Osteocyte (in vitro differentiated cells): ENCODE measurements at places on chromosomes 12 and 14.

- DNase-seq: no peak
These were observed 246.2 kb upstream of the LRIG3 start for GRCh38 chr12:59166457-59166856.

- DNase-seq: no peak
These were observed 48.9 kb upstream of the FOS start for GRCh38 chr14:75229661-75230139.

DNA sequence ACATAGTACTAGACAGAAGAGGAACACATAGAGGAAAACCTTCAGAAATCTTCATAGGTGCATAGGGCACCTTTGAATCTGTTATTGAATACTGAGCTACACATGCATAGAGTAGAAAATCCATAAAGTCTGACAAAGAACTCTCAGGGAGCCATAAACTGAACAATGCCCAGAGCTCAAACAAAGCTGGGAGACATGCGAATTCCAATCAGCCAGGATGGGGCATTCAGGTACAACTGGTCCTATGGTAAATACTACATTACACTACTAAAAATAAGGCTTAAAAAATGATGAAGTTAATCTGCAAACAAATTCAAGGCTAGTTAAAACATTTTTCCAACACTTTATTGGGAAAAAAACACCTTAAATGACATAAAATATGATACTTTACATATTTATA lies 259.7 kb downstream of the DIO2 start:
- no peak for DNase-seq

DNA sequence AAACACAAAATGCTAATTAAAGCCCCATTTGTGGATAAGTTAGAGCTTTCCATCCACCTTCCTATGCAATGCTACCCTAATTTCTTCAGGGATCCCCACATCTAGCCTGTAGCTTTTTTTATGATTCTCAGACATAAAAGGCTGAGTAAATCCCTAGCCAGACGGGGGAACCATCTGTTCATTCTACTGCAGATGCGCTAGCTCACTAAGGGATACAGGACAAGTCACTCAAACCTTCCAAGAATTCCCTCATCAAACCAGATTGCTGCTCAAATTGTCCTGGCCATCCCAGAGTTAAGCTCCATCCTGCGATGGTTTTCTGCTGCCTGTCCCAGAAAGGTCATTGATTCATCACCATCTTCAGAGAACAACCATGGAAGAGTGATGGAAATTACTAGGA lies 56.7 kb downstream of the MYRFL start:
- DNase-seq: no peak

- no peak for DNase-seq
These were observed 1330.4 kb downstream of the SLC16A7 start for GRCh38 chr12:60926256-60926655.

DNA sequence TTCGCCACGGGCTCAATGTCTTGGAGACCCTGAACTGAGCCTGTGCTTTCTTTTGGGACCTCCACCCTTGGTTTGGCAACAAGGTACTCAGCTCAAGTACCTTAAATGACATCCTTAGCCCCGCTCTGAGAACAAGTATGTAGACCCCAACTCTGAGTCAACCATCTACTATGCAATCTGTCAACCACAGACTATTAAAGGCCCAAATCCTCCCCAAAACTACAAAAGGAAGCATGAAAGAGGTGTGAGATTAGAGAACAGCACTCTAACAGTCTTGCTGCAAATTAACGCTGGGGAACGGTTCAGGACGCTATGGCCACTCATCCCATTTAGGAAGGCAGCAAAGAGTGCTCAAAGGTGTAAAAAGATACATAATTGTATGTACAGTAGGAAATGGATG lies 52.1 kb downstream of the CCDC88C start:
- no peak for DNase-seq

DNA sequence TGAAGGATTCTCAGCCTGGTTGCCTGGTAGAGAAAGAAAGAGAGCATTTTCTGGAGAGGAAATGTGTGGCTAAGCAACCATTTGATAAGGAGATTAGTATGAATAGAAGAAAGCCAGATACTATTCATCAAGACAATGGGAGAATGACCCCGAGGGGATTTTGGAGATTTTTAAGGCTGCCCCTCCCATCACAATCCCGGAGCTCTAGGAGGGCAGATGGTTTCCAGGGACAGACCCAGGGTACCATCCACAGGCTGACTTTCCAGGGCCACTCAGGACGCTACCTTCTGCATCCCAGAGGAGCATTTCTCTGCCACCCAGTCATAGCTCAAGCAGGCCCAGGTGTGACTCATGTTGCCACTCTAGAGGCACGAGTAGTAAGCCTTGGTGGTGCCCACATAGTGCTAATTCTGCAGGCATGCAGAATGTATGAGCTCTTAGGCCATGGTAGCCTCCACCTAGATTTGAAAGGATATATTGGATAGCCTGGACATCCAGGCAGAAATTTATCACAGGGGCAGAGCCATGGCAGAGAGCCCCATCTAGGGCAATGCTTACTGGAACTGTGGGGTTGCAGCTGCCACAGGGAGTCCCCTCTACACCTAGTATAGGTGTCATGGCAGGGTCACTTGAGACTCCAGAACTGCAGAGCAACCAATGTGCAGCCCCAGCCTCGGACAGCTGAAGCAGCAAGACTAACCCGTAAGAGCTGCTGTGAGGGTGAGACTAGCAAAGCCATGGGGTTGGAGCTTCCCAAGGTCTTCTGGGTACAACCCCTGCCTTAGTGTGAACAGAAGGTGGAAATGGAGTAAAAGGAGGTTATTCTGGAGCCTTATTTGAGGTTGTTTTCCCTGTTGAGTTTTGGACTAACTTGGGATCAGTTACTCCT lies 366.0 kb downstream of the ZFP36L1 start:
- no peak for DNase-seq

- no peak for DNase-seq
These were observed 42.4 kb downstream of the CACNA2D4 start for GRCh38 chr12:1876086-1876485.

DNA sequence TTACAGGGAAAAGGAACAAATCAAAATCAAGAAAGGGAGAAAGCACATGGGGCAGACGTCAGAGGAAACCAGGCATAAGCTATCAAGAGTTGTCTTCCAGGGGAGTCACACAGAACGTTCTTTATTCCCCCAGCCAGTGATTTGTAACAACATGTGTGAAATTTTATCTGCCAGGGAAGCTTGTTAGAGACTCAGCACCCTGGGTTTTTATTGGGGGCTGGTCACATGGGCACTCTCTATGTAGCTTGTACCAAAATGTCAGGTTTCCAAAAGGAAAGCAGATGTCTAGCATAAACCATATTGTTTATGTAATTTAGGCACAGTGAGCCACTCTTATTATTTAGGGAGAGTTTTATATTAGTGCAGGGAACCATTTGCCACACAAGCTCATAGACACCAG lies 440.4 kb upstream of the DCN start:
- no peak for DNase-seq

- no peak for DNase-seq
These were observed 255.1 kb upstream of the TMPO start for GRCh38 chr12:98260276-98260675.

- no peak for DNase-seq
These were observed 340.2 kb downstream of the DPF3 start for GRCh38 chr14:72553656-72554055.

- no peak for DNase-seq
These were observed 338.0 kb upstream of the FKBP4 start for GRCh38 chr12:2456813-2457186.

DNA sequence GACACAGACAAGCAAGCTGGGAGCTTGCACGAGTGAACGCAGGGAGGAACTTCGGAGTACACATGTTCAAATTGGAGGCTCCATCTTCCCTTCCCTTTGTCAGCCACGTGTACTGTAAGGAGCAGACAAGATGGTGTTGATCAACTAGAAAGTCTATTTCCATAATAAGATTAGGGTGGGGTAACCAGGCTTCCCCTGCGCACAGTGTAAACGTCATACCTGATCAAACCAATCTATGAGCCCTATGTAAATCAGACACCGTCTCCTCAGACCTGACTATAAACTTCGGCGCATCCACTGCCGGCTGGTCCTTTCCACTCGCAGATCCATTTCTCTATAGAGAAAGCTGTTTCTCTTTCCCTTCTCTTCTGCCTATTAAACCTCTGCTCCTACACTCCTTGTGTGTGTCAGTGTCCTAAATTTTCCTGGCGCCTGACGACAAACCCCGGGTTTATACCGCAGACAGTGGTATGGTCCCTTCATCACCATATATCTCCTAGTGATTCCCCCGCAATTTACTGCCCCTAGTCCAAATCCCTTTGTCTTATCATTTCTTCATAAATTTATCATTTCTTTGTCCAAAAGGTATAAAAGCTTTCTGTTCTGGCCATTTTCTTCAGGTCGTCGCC lies 7.5 kb upstream of the ETFBKMT start:
- no peak for DNase-seq

GRCh38 chr14:98014851-98015615 lies 1217.9 kb downstream of the VRK1 start:
- DNase-seq: no peak

DNA sequence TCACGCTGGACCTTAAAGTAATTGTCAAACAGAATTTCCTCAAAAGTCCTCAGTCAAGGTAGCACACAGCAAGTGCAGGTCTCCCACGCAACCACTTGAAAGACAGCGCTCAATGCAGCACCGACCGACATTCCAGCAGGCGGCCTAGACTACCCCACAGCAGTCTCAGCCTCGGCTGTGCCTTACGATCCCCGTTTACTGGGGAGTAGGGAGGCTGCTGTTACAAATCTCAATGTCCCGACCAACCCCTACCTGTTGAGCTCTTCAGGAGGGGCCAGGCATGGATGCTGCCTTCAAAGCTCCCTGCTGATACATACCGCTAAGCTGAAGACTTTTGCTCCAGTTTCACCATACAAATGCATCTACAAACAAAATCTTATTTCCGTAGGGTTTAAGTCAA lies 21.8 kb downstream of the VPS37B start:
- DNase-seq: no peak

DNA sequence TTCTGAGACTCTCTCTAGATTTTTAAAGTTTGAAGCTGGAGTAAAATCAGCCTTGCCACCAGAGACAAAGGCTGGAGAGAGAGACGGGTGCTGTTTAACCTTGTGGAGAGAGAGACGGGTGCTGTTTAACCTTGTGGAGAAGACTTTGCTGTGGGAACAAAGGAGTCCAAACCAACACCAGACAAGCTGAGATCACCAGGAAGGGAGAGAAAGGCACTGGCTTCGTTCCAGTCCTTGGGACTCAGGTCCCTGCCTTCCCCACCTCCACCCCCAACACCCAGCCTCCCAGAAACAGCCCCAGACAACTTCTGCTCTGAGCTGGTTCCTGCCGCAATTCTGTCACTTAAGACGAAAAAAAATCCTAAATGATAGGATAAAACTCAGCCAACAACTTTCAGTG lies 1389.3 kb downstream of the AACS start:
- DNase-seq: no peak

- DNase-seq: no peak
These were observed 9.3 kb downstream of the ANKRD33 start for GRCh38 chr12:51897181-51897580.

DNA sequence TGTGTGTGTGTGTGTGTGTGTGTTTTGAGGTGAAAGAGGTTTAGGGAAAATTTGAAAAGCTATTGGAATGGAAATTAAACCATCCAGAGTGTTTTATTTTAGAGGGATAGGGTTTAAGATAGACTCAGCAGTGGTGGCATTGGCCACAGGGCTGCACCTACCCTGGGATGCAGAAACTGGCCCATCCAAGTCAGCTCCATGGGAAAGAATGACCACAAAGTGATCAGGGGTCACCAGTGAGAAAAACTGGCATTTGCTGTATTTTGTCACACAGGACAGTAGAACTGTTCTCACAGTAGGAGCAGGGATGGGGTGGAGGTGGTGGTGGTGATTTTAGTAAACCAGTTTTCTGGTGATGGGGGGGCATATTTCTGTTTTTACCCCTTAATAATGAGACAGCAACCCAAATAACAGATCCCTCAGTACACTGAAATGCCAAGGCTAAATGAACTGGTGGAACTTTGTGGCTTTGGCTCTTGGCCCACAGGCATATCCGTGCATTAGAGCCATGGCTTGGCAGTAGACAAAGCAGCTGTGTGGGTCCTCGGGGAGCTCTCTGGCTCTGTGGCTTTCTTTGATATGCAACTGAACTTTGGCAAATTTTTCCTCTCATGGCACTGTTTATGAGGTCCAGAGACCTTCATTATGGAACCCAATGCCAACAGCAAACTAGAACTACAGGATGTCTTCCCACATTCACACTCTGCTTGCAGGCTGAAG lies 348.3 kb downstream of the ZFP36L1 start:
- no peak for DNase-seq

GRCh38 chr14:24883576-24883975 lies 166.4 kb downstream of the STXBP6 start:
- no peak for DNase-seq

GRCh38 chr12:22190-22529 lies 44.4 kb upstream of the IQSEC3 start:
- peak; percentile 76 for DNase-seq

- DNase-seq: no peak
These were observed 284.5 kb downstream of the SEC23A start for GRCh38 chr14:38818555-38818954.

GRCh38 chr12:44433659-44434058 lies 442.5 kb downstream of the NELL2 start:
- DNase-seq: no peak

DNA sequence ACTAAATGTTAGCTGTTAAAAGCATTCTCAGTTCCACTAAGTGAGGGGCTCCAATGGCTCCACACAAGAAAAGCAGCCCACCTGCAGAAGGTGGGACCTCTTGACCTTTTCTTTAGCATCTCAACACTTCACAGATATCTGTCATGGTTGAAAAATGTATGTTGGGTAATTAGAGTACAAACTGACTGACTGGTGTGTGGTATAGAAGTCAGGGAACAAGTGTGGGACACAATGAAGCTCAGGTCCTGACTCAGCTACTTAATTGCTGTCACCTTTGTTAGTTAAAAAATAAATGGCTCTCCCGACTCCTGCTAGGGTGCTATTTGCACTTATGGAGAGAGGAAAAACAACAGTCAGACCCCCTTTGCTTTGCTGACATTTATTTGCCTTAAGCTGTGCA lies 299.0 kb downstream of the TTC6 start:
- DNase-seq: no peak

- no peak for DNase-seq
These were observed 112.5 kb upstream of the HIF1A start for GRCh38 chr14:61582815-61583214.

- no peak for DNase-seq
These were observed 8.1 kb downstream of the GLT1D1 start for GRCh38 chr12:128861226-128862016.

DNA sequence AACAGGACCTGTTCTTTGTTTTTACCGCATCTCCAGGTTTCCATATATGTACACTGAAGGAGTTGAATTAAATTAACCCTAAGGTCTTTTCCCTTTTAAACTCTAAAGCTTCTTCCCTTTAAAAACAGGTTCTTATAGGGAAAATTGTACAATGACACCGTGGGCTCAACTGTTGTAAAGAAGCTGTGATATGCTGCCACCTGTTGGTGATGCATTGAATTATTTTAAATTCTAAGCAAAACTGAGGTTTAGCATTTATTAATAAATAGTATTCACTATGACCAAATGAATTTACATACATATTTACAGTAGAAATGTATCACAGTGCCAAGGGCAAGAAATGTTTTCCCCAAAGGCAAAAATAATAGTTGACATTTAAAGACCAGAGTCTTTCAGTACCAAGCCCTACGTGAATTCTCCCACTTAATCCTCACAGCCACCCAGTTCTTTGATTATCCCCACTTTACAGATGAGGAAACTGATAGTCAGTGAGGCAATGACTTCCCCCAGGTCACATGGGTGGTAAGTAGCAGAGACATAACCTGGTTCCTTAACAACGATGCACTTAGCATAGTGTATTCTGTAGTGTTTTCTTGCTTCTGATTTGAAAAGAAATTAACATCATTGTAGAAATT lies 35.7 kb upstream of the TMEM263 start:
- DNase-seq: no peak
